Stimulated activated CD8-positive, alpha-beta memory T cell treated with anti-CD3 and anti-CD28 coated beads, Interleukin-7, amount 100 ng/mL, for 24 hours (primary cell): ENCODE measurements at places on chromosomes 2 and 18.

DNA sequence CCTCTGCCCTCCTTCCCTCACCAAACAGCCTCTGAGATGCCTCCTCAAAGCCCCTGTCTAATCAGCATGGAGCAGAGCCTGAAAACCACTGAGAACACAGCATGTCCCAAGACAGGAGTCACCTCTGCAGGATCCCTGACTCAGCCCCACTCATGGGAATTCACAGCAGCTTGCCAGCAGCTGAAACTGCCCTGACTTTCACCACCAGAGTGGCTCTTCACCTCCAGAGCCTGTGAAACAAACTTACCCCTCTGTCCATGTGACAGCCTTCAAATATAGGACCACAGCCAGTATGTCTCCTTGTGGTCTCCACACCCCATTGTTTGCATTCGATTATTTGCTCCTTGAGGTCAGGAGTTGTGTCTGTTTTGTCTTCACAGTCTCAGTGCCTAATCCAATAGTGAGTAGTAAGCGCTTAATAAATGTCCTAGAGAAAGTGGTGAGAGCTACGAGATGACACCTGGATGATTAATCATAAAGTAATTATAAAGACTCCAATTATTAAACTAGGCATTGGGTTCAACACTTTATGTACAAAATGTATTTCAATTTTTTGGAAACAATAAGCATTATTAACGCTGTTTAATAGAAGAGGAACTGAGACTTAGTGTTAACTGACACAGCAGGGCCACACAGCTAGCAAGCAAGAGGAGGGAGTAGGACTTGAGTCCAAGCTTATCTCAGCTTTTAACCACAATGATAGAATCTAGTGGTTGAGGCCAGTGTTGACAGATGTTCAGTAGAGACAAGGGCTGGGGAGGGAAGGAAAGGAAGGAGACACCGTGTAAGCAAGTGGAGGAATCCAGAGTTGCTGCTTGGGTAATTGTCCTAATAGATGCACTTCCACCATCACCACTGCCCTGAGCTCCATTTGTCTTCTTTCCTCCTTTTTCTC lies 358.7 kb upstream of the TNP1 start:
- DNase-seq: no peak

GRCh38 chr18:38751211-38751610 lies 1185.6 kb upstream of the CELF4 start:
- no peak for DNase-seq

GRCh38 chr2:220460257-220460985 lies 833.0 kb downstream of the SLC4A3 start:
- DNase-seq: no peak

- no peak for DNase-seq
These were observed at the start of gene TMEM200C for GRCh38 chr18:5895299-5895875. Gene TMEM200C (minus strand): TSS chr18:5895522. CDS start chr18:5892063, 3,459 bp downstream.

GRCh38 chr2:202100176-202100575 lies 27.1 kb downstream of the KIAA2012 start:
- no peak for DNase-seq

GRCh38 chr2:48170281-48170680 lies 264.0 kb upstream of the FBXO11 start:
- no peak for DNase-seq

GRCh38 chr2:29878898-29879297 lies 42.5 kb downstream of the ALK start:
- no peak for DNase-seq

- no peak for DNase-seq
These were observed 55.9 kb downstream of the CDCA7 start for GRCh38 chr2:173410579-173410978.

GRCh38 chr2:170829036-170829435 lies 12.3 kb downstream of the GAD1 start:
- DNase-seq: no peak

GRCh38 chr2:237732790-237733381 lies 65.7 kb upstream of the RBM44 start:
- DNase-seq: no peak

DNA sequence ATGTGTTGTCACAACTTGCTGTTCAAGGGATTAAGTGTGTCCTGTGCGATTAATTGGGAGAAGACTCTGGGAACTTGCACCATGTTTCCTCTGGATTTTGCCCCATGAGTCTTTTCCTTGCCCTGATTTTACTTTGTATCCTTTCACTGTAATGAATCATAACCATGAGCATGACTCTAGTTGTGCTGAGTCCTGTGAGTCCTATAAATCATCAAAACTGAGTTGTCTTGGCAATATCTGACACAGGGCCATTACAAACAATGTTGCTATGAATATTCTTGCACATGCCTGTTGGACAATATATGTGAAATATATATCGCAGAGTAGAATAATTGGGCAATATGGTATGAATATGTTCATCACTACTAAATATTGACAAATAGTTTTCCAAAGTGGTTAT lies 56.5 kb upstream of the COL5A2 start:
- DNase-seq: no peak

GRCh38 chr2:40554665-40555294 lies 102.9 kb upstream of the SLC8A1 start:
- DNase-seq: peak; percentile 15

- DNase-seq: no peak
These were observed 42.6 kb downstream of the TFPI start for GRCh38 chr2:187511356-187512315.

DNA sequence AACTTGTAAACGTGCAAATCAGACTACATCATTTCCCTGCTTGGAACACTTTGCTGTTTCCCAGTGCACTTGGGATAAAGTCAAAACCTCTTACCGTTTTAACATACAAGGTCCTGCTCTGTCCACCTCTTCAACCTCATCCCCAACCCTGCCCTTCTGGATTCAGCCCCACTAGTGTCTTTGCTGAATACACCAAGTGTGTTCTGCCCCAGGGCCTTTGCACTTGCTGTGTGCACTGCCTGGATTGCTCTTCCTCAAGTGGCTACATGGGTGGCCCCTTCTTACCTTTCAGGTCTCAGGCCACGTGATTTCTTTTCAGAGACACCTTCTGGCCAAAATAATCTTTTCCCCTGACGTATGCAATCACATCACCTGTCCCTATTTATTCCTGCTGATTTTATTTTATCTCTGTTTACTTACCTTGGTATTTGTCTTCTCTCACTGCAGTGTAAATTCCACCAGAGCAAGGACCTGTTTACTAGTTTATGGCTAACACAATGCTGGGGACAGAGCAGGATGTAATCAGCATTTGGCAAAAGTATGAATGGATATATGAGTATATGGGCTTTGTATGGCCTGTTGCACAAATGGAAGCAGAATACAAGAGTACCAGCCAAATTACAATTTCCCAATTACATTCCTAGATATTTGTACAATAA lies 63.9 kb downstream of the MAPK4 start:
- DNase-seq: no peak

DNA sequence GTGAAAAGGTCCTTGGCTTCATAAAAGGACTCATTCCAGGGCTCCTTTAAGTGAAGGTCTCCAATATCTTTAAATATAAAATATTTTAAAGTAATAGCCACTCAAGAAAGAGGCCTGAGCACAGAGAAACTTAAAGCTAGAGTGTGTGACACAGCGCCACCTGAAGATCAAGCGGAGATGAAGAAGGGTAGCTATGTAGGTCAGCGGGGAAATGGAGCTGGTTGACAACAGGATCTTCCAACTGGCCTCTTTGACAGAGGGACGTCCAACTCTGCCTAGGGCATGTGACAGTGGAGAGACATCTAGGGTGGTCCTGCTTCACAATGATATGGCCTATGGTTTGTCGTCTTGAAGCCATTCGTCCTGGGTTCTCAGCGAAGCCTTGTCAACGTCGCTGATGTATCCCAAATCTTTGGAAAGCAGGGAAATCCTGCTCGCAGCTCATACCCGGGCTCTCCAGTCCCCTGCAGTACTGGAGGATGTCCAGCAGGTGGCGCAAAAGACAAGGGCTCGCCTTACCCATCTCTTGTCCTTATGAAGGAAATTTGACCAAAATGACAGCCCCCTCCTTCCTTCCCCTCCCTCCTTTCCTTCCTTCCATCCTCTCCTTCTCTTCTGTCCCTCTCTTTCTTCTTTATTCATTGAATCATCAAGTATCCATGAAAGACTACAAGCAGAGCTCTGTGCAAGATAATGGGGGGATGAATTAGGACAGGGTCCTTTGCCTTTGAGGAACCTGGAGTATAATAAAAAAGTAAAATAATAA lies 59.6 kb downstream of the LONRF2 start:
- peak; percentile 40 for DNase-seq

DNA sequence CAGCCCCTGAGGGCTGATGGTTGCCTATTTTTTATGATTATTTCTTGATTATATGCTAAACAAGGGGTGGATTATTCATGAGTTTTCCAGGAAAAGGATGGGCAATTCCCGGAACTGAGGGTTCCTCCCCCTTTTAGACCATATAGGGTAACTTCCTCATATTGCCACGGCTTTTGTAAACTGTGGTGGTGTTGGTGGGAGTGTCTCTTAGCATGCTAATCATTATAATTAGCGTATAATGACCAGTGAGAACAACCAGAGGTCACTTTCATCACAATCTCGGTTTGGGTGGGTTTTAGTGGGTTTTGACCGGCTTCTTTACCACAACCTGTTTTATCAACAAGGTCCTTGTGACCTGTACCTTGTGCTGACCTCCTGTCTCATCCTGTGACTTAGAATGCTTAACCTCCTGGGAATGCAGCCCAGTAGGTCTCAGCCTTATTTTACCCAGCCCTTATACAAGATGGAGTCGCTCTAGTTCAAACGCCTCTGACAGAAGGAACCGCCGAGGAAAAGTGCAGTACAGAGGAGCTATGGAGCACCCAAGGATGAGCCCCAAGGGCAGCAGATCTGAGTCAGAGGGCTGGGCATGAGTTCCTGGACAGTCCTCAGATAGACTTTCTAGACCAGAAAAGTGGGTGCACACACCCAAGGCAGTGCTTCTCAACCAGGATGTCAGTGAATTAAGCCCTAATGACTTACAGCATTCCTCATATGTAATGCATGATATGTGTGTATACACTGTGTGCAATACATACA lies 37.1 kb upstream of the ASAP2 start:
- DNase-seq: no peak

GRCh38 chr18:21406116-21406515 lies 164.1 kb downstream of the GREB1L start:
- DNase-seq: no peak

DNA sequence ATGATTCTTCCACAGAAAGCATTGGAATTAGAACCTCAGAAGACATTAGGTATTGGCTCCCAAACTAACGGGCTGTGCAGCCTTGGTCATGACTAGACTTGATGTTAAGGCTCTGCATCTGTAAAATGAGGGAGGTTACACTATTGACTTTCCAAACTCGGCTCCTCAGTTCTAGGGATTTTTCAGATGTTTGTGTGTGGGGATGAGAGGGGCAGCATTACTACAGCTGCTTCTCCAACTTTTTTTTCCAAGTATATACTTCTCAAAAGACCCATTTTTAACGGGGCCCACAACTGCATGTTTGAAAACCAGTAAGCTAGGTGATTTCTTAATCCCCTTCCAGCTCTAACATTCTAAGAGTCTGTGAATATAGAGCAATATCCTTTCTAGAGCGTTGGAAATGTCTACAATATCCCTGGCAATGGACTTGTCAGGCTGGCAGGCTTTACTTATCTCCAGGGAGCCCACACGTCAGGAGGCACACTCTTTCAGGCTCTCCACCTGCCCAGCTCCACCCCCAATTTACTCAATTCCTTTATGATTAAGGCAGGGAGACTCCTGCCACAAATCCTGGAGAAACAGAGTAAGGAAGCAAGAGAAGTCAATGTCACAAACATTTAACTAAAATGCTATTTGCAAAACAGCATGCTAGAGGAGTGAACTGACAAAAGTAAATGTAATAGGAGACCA lies 844 bp upstream of the MPV17 start:
- DNase-seq: no peak

DNA sequence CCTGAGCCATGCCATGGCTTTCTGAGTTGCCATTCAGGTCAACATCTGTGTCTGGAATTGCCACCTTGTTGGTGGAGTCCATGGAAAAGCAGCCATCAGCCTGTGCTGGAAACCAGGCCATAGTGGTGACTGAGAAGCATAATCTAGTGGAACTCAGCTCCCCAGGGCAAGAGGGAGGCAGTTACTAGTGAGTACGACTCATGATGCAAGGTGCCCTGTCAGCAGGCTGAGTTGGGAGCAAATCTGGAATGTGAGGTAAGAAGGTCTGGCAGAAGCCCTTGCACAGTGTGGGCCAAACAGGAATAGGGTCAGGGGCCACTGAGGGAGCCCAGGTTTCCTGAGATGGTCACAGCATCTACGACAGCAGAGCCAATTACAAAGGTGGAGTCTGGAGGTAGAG lies 37.1 kb downstream of the SULT1C2 start:
- DNase-seq: no peak

DNA sequence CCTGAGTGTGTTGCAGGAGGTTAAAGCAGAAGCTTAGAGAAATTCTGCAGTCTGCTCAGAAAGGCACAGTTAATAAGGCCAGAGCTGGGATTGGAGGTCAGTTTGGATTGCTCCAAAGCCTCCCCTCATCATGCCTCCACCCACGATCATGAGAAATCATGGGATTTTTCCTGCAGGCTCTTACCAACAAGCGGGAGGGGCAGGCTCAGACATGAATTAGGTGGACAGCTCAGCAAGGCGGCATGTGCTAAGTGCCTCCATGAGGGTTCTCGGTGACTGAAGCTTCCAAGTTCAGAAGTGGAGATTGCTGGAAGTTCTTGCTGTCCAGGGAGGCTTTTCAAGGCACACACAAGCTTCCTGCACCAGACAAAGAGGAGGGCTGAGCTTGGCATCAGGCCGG lies 163.8 kb downstream of the SETBP1 start:
- no peak for DNase-seq

GRCh38 chr18:3615374-3615985 lies 165.5 kb downstream of the TGIF1 start:
- no peak for DNase-seq

GRCh38 chr2:136111711-136112110 lies 6.2 kb downstream of the CXCR4 start:
- no peak for DNase-seq

- DNase-seq: no peak
These were observed 82.9 kb downstream of the POLR1A start for GRCh38 chr2:86022661-86023365.

DNA sequence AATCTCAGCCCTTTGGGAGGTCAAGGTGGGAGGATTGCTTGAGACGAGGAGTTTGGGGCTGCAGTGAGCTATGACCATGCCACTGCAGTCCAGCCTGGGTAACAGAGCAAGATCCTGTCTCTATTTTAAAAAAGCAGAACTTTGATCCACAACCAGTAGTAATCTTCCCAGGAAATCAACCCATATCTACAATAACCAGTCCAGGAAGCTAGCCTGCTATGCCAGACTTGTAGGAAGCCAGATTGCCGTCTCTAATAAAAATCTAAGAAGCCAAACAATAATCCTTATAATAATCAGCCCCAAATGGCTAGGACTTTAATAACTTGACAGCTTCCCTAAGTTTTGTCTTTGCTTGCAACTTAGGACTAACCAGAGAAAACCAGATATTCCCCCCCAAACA lies 9.0 kb upstream of the ALMS1 start:
- DNase-seq: no peak

GRCh38 chr2:159140070-159140769 lies 146.3 kb downstream of the WDSUB1 start:
- DNase-seq: no peak
